ENCODE measurements at places on chromosomes 11 and 22.
A peak's percentile ranks its signal among the peaks of the same experiment; 100 is the strongest.

DNA sequence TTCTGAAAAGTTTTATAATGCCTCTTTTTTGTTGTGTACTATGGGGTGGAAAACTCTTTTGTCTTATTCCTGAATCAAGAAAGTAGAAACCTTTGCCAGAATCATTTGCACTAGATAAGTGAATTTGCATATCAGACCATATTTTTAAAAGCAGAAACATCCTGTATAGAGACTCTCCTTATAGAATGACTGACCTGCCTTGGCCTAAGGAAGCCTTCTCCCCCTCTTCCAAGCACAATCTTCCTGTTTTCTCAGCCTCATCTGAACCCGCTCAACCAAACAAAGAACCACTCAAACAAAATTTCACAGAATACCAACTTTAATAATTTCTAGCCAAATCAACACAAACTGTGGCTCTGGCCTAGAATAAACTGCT, 60.3 kb downstream of the SIK3 start:
- no peak for DNase-seq

- no peak for DNase-seq
Measured at GRCh38 chr11:74169738-74170458, 904 bp downstream of the C2CD3 start.

GRCh38 chr11:70892889-70893288, 359.5 kb downstream of the SHANK2 start:
- no peak for DNase-seq

DNA sequence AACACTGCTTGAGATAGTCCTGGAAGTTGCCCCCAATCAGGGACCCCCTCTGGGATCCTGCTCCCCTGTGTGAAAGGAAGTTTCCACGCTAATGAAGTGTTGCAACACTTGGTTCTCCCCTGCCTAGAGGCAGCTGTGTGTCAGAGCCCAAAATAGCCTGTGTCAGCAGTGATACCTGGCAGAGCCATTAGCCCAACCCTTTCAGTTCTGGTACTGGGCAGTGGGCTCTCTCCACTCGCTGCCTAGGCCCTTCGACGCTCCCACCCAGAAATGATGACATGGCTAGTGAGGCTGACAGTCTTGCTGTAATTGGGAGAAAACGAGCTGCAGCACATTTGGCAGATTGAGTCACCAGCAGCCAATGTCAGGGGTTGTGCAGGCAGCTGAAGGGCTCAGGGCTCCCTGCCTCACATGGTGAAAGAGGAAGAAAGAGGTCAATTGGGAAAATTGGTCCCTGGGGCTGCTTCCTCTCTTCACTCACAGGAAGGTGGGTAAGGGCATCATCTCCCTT, 1.4 kb upstream of the NXF1 start:
- DNase-seq = no peak

GRCh38 chr11:45145379-45146071, 914 bp upstream of the PRDM11 start:
- DNase-seq = peak; percentile 15

- no peak for DNase-seq
Measured at GRCh38 chr11:15622231-15622890, 507.6 kb downstream of the INSC start.

- no peak for DNase-seq
Measured at GRCh38 chr11:4546878-4547277, 1.9 kb downstream of the OR52M1 start.

GRCh38 chr11:94705891-94706615, 62.1 kb upstream of the AMOTL1 start:
- no peak for DNase-seq

- DNase-seq = no peak
Measured at GRCh38 chr22:45636683-45637082, 35.0 kb upstream of the ATXN10 start.

DNA sequence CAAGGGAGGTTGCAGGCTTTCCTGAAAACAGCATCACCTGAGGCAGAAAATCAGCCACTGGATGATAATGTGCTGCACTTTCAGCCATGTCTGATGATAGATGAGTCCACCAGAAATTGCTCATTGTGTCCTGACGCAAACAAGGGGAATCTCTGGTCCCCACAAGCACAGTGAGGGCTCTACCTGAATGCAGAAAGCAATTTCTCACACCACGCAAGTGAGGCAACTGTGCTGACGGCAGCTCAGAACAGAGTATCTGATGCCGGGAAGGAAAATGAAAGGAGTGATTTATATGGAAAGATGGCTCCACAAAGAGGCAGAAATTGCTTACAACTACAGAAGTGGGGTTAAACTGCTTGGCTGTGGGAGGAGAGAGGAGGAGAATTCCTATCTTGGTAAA, 867.1 kb downstream of the OPCML start:
- no peak for DNase-seq

GRCh38 chr11:11072067-11072466, 214.2 kb upstream of the ZBED5 start:
- no peak for DNase-seq

DNA sequence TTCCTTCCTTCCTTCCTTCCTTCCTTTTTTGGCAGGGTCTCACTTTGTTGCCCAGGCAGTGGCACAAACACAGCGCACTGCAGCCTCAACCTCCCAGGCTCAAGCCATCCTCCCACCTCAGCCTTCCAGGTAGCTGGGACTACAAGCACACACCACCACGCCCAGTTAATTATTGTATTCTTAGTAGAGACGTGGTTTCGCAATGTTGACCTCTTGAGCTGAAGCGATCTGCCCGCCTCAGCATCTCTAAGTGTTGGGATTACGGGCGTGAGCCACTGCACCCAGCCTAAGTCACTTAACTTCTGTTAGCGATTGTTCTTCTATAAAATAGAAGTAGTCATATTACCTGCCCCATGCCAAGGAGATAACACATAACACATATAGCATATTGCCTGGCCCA, 2.8 kb upstream of the SYTL2 start:
- DNase-seq = no peak

- no peak for DNase-seq
Measured at GRCh38 chr11:119810478-119811232, 81.7 kb upstream of the NECTIN1 start.

GRCh38 chr22:19174106-19175025, 4.2 kb downstream of the SLC25A1 start:
- no peak for DNase-seq

DNA sequence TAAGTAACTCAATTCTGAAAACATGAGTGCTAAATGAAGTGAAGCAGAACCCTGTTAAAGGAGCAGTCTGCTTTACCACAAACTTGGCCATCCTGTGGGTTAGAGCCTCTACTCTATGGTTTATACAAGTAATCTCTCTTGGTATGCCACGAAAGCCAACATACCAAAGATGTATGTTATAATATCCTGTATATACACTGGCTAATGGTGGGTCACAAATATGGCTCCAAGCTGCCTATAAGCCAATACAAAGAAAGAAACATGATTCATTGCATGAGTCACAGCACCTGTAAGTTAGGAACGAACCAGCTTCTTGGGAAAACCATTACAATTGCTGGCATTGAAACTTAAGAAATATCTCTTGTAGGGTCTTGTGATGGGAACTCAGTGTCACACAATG, 16.1 kb downstream of the XRRA1 start:
- no peak for DNase-seq

GRCh38 chr22:45227645-45228400, 12.9 kb downstream of the KIAA0930 start:
- peak; percentile 64 for DNase-seq

GRCh38 chr22:30254314-30254713, 7.8 kb upstream of the LIF start:
- no peak for DNase-seq

GRCh38 chr11:63180536-63180935, 36.5 kb upstream of the SLC22A24 start:
- no peak for DNase-seq

DNA sequence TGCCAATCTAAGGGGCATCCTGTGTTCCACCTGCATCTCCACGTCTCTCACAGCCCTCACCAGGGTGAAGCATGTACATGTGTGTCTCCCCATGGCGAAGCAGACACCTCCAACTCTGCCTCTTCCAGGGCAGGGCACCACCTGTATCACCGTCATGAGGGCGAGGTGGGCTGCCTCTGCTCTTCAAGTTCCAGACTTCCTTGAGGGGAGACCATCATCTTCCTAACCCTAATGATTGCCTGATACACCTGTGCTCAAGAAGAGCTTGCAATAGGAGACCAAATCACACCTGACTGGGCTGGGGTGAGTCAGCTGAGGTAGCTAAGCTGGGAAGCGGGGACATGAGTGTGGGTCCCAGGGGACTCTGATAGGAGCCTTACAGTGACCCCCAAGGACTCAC, 43.7 kb downstream of the GAB4 start:
- DNase-seq = no peak

GRCh38 chr22:38953577-38954413, 3.6 kb upstream of the APOBEC3A start:
- DNase-seq = no peak

DNA sequence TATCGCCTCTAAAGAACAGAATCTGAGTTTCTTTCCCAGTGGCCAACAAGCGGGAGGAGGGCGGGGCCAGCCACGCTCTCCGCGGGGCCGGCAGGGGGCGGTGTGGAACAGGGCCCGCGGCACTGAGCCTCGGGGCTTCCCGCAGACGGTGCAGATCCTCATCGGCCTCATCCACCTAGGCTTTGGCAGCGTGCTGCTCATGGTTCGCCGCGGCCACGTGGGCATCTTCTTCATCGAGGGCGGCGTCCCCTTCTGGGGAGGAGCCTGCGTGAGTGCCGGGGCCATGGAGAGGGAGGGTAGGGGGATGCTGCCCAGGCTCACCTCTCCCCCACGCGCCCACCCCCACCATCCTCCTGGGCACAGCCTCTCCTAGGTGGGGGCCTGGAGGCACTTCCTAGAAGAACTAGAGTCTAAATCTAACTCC, 10.7 kb downstream of the MS4A15 start:
- DNase-seq = no peak

- no peak for DNase-seq
Measured at GRCh38 chr11:37560346-37560745, 962.3 kb upstream of the RAG2 start.

GRCh38 chr22:28899199-28899853, 16.0 kb downstream of the ZNRF3 start:
- no peak for DNase-seq

DNA sequence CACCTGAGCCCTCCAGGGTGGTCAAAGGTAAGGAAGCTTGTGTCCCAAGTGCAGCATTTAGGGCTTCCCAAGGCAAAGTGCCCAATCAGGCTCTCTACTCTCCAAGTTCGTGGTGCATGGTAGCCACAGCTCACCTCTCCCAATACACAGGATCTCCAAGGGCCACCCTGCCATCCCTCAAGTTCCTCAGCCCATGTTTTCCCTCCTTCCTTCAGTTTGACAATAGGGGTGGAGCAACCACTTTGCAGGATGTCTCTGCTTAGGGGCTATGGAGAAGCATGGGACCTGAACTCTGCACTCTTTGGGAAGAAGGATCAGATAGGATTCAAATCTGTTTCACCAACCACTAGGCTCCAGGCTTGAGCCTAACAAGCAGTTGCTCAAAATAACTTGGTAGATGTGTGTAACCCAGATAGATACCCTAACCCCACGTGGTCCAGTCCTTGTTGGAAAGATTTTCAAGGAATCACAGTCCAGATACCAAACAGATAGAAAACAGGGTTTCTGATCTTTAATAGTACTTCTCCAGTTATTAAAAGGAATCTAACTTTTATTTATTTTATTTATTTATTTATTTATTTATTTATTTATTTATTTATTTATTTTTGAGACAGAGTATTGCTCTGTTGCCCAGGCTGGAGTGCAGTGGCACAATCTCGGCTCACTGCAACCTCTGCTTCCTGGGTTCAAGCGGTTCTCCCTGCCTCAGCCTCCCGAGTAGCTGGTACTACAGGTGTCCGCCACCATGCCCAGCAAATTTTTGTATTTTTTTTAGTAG, 248.1 kb downstream of the CTTN start:
- DNase-seq = no peak

DNA sequence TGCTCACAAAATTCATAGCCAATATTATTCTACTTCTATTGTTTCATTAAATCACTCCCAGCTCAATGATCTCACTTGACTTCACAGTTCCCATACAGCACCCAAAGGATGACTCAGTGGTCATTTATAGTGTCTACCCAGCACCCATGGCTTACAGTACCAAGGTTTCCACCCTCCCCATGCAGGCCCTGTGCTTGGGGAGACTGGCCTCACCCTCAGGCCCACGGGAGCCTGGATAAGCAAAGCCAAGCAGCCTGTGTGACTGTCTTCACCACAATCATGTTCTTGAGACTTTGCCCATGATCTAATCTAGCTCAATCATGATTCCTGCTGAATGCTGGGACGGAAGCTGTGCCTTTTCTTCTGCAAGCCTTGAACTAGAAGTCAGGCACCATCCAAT, 97.6 kb downstream of the SLC36A4 start:
- DNase-seq = no peak

- DNase-seq = no peak
Measured at GRCh38 chr22:42887523-42888507, 30.7 kb upstream of the ARFGAP3 start.

GRCh38 chr22:46934746-46935491, 172.5 kb downstream of the TBC1D22A start:
- DNase-seq = no peak

DNA sequence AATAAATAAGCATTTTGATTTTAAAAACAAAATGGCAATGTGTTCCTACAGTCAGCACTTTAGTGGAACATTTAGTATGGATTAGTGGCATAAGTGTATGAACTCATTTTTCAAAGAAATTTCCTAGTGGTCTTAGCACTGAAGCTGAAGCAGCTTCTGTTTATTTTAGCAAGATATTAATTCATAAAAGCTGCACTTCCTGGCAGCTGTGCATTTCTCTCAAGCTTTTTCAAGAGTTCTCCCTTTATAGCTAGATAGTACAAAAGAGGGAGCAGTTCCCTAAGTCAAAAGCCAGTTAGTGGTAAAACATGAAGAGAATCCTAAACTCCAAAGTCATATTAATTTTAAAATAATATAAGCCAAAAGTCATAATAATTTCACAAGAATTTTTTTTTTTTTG, 1036.0 kb upstream of the CCDC90B start:
- no peak for DNase-seq

- DNase-seq = no peak
Measured at GRCh38 chr11:1072821-1073231, 1.8 kb upstream of the MUC2 start.

- DNase-seq = no peak
Measured at GRCh38 chr11:108402241-108402640, 65.1 kb downstream of the C11orf65 start.

- DNase-seq = peak; percentile 53
Measured at GRCh38 chr11:43944761-43945311, 2.4 kb downstream of the C11orf96 start.

GRCh38 chr11:28628412-28628811, 520.2 kb downstream of the METTL15 start:
- no peak for DNase-seq

GRCh38 chr11:125138966-125139365, 25.6 kb upstream of the PKNOX2 start:
- no peak for DNase-seq

DNA sequence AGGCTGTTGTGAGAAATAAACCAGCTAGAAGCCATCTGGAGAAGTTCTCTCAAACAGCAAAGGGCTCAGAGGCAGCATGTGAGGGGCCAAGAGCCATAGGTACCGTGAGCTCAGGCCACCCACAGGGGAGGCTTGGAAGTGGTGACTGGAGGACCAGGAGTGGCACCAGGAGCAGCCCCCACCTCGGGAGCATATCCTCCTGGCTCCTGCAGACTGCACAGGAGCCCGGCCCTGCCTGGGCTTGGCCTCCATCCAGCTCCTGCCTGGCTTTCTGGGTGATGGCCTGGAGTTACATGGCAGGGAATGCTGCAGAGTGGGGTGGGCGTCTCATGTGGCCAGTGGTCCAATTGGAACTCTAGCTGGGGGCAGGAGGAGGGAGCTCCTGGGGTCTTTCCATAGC, 4.2 kb upstream of the MPPED1 start:
- DNase-seq = no peak

All from hippocampal formation (tissue), 2 donors.